ENCODE measurements at places on chromosomes 7 and 10. TPM values are rescaled to one million over a fixed set of nuclear protein-coding genes. Genes with fewer than 3 reads are reported as not detected.
A peak's percentile ranks its signal among the peaks of the same experiment; 100 is the strongest.

DNA sequence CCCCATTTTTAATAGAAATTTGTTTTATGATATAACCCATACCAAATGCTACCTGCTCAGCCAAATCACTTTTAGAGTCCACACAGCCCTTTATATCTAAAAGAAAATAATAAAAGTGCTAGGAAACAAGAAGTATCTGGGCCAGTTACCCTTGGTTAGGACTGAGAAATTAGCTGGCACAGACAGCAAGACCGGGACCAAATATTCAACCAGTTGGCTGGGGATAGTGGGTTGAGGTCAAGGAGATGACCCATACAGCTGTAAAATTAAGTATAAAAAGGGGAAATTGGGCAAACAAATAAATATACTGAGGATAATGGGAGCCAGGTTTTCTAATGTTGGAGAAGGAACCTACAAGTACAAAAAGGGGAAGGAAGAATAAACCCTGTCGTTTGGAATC lies 174.3 kb downstream of the IMMP2L start:
- H3K27ac ChIP-seq: no peak overlapping the region
- no peak overlapping the region for H3K4me3 ChIP-seq
- H3K4me1 ChIP-seq: peaks cover 7% of the 10 kb centered on the region
- H3K27me3 ChIP-seq: no peaks in the 10 kb centered on the region
- H3K36me3 ChIP-seq: no peaks in the 10 kb centered on the region

DNA sequence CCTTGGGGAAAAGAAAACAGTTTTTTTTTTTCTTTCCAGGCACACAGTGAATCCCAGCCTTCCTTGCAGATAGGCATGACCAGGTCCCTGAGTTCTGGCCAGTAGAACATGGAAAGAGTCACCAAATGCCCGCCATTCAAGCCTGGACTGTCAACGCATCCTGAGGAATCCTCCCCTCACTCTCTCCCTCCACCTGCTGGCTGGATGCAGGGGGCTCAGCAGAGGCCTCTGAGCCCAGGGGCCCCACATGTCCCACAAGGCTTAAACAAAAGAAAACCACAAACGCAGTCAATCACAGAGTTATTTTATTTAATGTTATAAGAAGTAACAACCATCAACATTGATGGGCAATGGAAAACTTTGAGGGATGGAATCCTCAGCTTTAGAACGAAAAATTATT lies 93.1 kb downstream of the JCAD start:
- H3K27ac ChIP-seq: no peak overlapping the region
- no peaks in the 10 kb centered on the region for H3K36me3 ChIP-seq
- DNase-seq: no peak
- H3K4me1 ChIP-seq: no peaks in the 10 kb centered on the region
- no peak overlapping the region for H3K4me3 ChIP-seq
- H3K27me3 ChIP-seq: no peaks in the 10 kb centered on the region

- no peaks in the 10 kb centered on the region for H3K36me3 ChIP-seq
- H3K4me3 ChIP-seq: no peak overlapping the region
- DNase-seq: no peak
- no peaks in the 10 kb centered on the region for H3K4me1 ChIP-seq
- no peaks in the 10 kb centered on the region for H3K27me3 ChIP-seq
- H3K27ac ChIP-seq: no peak overlapping the region
Observed at GRCh38 chr7:85828614-85829013, 641.8 kb upstream of the SEMA3D start.

GRCh38 chr10:78177491-78178185 lies 144.0 kb downstream of the RPS24 start:
- H3K27me3 ChIP-seq: peaks cover 80% of the 10 kb centered on the region
- peak; percentile 25 for DNase-seq
- H3K4me3 ChIP-seq: no peak overlapping the region
- no peaks in the 10 kb centered on the region for H3K36me3 ChIP-seq
- no peaks in the 10 kb centered on the region for H3K4me1 ChIP-seq
- no peak overlapping the region for H3K27ac ChIP-seq

RAPGEF5 gene
- 16.6 TPM for total RNA-seq

SLC13A4 gene
- not detected for total RNA-seq

XRCC2 gene
- total RNA-seq: 25.0 TPM

NODAL gene
- not detected for total RNA-seq

Data from PC-9 (cell line).